ENCODE measurements at places on chromosomes 12 and 14. TPM values are rescaled to one million over a fixed set of nuclear protein-coding genes. Genes with fewer than 3 reads are reported as not detected.

DNA sequence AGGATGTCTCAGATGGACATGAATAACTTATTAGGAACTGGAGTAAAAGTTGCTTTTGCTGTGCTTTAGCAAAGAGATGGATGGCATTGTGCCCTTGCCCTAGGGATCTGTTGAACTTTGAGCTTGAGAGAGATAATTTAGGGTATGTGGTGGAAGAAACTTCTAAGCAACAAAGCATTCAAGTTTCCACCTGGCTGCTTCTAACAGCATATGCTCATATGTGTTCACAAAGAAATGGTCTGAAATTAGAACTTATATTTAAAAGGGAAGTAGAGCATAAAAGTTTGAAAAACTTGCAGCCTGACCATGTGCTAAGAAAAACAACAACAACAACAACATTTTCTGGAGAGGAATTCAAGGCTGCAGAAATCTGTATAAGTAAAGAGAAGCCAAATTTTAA, 7.9 kb upstream of the CPSF6 start:
- H3K4me3 ChIP-seq = no peak overlapping the region
- peak; percentile 28 for DNase-seq
- no peaks in the 10 kb centered on the region for H3K36me3 ChIP-seq
- H3K27ac ChIP-seq = no peak overlapping the region

DNA sequence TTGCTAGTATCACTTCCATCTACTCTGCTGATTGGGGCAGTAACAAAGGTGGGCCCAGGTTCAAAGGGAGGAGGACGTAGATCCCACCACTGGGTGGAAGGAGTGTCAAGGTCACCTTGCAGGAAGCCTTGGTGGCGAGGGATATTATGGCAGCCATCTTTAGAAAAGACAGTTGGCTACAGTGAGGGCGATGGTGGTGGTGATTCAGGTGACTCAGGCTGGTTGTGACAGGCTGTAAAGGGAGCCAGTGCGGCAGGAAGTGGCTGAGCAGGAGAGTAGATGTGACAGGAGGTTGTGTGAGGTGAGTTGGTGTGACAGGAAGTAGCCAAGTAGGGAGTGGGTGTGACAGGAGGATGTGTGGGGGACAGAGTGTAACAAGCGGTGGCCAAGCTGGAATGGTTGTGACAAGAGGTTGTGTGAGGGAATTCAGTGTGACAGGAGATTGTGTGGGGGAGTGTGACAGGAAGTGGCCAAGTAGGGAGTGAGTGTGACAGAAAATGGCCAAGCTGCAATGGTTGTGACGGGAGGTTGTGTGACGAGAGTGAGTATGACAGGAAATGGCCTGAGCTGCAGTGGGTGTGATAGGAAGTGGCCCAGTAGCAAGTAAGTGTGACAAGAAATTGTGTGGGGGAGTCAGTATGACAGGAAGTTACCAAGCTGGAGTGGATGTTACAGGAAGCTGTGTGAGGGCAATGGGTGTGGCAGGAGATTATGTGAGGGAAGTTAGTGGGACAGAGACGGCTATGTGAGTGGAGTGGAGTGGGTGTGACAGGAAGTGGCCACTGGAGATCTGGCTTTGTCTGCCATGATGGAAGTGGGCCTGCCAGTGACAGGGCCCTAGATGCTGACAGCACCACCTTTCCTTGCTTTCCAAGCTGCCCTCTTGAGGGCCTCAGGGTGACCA, 136.5 kb upstream of the MYL2 start:
- H3K27ac ChIP-seq = peak overlapping the region; percentile 97
- peaks cover 11% of the 10 kb centered on the region for H3K36me3 ChIP-seq
- H3K4me1 ChIP-seq = peaks cover 26% of the 10 kb centered on the region
- H3K4me3 ChIP-seq = peak overlapping the region; percentile 41

DNA sequence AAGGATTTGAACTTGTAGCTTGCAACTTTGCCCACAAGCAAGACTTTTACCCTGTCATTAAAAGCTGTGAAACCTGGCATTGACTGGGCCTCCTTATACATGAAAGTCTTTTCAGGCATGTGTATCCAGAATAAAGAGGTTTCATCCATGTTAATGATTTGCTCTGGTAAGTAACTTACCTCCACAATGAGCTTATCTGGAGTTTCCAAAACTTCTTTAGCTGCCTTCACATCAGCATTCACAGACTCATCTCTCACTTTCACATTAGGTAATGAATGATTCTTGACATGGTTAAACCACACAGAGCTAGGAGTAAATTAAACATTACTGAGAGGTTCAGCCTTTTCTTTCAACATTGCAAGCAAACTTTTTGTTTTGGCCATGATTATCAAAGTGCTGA, 234.4 kb upstream of the CLEC14A start:
- no peaks in the 10 kb centered on the region for H3K27me3 ChIP-seq
- no peak for DNase-seq
- H3K4me3 ChIP-seq = no peak overlapping the region

- no peak overlapping the region for H3K4me3 ChIP-seq
- H3K27me3 ChIP-seq = no peaks in the 10 kb centered on the region
- H3K27ac ChIP-seq = no peak overlapping the region
Observed at GRCh38 chr12:66269757-66270383, 32.4 kb upstream of the HELB start.

DNA sequence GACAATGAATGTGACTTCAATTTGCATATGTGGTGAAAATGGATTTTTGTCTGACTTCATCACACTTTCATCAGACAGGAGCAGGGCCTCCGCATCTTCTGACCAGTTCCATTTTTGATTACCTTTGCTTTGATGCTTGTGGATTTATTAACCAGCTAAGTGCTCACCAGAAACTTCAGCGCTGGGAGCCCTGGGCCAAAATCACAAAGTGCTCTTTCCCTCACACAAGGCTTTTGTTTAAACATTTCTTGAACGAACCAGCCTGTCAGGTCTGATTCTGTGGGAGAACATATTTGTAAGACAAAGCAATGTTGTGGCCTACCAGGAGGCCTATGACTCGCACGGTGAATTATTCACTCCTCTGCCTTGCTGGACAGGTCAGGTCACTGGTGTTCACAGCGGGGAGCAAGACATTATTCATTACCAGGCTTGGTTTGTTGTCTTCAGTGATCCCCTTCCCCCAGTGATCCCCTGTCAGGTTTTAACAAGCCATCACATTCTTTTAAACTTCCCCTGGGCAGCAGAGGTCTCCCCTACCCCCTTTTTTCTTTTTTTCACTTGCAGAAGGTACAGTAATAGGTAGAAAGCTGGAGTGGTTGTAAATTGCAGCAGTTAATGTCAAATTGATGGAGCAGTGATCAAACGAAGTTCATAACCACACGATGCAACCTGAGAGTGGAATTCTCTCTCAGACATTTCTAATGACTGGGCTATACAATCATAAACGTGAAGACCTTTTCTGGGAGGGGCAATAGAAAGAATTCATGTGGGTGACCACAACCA, 167.5 kb upstream of the PRICKLE1 start:
- H3K4me3 ChIP-seq = no peak overlapping the region
- no peaks in the 10 kb centered on the region for H3K27me3 ChIP-seq
- H3K27ac ChIP-seq = no peak overlapping the region

- DNase-seq = no peak
- H3K36me3 ChIP-seq = no peaks in the 10 kb centered on the region
- H3K4me3 ChIP-seq = no peak overlapping the region
- no peak overlapping the region for H3K27ac ChIP-seq
- no peaks in the 10 kb centered on the region for H3K4me1 ChIP-seq
- peaks cover 29% of the 10 kb centered on the region for H3K27me3 ChIP-seq
Observed at GRCh38 chr12:14836336-14837210, 6.8 kb downstream of the ART4 start.

DNA sequence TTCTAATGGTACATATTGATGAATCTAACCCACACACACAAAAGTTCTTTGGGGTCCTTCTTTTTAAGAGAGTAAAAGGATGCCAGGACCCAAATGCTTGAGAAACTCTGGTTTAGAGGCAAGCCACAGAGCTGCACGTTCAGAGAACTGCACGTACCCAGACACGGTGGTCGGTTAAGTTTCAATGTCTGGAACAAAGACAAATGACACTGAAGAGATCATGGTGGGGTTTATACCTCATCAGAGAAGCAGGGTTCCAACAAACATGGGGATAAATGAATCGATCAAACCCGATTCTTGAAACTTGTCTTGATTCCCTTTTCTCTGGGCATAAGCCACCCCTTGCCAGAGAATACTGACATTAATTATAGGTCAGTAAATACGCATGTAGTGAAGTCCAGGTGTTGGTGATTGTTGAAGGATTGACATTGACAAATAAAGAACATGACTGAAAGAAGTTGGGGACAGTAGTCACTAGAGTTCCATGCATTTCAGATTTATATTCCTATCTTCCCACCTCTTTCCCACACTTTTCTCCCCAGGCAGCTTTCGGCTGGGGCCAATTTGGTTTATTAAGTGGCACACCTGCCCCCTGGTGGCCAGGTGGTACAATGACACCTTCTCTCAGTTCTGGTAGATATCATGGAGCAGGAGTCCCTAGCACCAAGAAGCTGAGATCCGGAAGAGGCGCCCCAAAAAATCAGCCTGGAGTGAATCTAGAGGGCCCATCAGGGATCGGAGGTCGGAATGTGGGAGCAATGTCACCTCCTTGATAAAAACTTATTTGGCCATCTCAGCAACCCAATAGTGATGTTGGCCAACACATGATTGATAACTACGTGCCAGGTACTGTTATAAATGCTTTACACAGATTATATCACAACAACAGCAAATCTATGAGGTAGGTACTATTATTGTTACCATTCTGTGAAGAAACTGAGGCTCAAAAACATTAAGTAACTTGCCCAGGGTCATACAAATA, 17.8 kb upstream of the HDAC7 start:
- peaks cover 9% of the 10 kb centered on the region for H3K36me3 ChIP-seq
- peak; percentile 89 for DNase-seq
- H3K27me3 ChIP-seq = no peaks in the 10 kb centered on the region
- peak overlapping the region; percentile 17 for H3K27ac ChIP-seq
- no peak overlapping the region for H3K4me3 ChIP-seq

DNA sequence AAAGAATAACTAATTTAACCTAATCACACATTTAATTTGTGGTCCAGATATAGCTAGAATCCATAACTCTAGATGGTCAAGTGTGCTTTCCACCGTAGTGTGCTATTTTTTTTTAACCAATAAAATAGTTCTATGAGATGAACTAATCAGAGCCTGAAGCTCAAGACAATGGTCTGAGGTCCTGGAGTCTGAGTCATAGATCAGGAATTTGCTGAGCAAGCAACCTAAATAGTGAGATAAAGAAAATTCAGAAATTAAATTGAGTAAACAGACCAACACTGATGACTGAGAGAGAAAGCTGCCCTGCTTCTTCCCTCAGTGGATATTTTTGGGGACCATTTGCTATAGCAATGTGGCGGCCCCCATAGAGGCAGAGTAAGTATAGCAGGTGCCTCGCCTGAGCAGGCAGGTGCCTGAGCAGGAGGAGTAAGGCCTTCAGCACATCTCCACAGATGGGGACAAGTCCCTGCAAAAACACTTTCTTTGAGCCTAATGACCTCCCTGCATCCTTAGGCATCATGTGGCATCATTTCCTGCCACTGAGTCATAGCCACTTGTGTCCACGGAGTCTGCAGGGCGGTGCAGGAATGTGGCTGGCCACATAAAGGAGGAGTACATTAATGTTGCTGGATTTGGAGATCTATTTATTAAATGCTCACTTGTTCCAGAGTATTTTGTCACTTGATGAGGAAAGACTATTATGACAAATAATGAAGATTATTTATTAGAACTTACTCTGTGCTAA, 13.9 kb upstream of the CLEC4E start:
- H3K4me3 ChIP-seq = no peak overlapping the region
- DNase-seq = no peak
- H3K4me1 ChIP-seq = no peaks in the 10 kb centered on the region
- H3K27ac ChIP-seq = no peak overlapping the region
- H3K27me3 ChIP-seq = peaks cover 12% of the 10 kb centered on the region
- no peaks in the 10 kb centered on the region for H3K36me3 ChIP-seq

GRCh38 chr14:89351221-89351515, 65.9 kb downstream of the FOXN3 start:
- H3K36me3 ChIP-seq = peaks cover 45% of the 10 kb centered on the region
- H3K27ac ChIP-seq = peak overlapping the region; percentile 93
- DNase-seq = no peak

DNA sequence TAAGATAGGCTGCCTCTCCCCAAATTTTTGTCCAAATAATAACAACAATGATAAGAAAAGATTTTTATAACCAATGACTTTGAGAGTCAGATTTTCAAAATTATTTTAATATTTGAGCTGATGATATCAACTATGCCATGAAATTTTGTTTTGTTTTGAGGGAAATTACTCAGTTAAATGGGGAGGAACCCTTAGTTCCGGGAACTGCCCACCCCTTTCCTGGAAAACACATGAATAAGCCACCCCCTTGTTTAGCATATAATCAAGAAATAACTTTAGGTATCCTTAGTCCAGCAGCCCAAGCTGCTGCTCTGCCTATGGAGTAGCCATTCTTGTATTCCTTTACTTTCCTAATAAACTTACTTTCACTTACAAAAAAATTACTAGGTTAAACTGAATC, 61.4 kb downstream of the HMGA2 start:
- peaks cover 31% of the 10 kb centered on the region for H3K27me3 ChIP-seq
- no peak overlapping the region for H3K27ac ChIP-seq
- H3K4me3 ChIP-seq = no peak overlapping the region
- no peaks in the 10 kb centered on the region for H3K36me3 ChIP-seq
- no peak for DNase-seq

- no peak overlapping the region for H3K27ac ChIP-seq
- no peaks in the 10 kb centered on the region for H3K27me3 ChIP-seq
- DNase-seq = no peak
- H3K4me3 ChIP-seq = no peak overlapping the region
Observed at GRCh38 chr12:5264006-5264405, 167.9 kb upstream of the NTF3 start.

- peaks cover 1% of the 10 kb centered on the region for H3K27me3 ChIP-seq
- no peak for DNase-seq
- no peaks in the 10 kb centered on the region for H3K4me1 ChIP-seq
- no peak overlapping the region for H3K4me3 ChIP-seq
- H3K27ac ChIP-seq = no peak overlapping the region
- H3K36me3 ChIP-seq = no peaks in the 10 kb centered on the region
Observed at GRCh38 chr12:3216726-3217682, 139.8 kb downstream of the TSPAN9 start.

DNA sequence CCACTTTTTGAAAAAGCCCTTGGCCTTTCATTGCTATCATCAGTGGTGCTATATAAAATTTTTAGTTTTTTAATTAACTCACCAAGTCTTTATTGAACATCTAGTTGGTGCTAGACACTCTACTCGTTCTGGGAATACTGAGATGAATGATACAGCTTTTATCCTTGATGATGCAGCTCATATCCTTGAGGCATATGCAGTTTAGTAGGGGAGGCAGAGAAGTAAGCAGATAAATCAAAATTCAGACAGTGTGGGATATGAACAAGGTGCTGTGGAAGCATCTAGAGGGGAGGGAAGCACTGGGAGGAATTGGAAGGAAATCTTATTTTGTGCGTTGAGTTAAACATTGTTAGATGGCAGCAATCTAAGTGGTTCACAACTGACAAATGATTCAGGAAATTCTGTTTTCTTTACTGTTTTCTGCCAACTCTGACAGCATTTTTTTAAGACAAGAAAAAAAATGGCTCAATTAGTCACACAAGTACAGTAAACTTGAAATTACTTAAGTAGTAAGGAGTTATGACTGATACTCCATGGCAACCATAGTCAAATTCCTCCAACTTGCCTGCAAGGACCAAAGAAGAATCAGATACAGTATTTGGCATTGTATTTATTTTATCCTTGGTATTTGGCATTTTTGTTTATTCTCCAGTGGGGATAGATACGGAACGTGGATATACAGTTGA, 119.2 kb downstream of the TMTC2 start:
- peaks cover 2% of the 10 kb centered on the region for H3K27me3 ChIP-seq
- no peaks in the 10 kb centered on the region for H3K36me3 ChIP-seq
- no peak for DNase-seq
- H3K4me3 ChIP-seq = no peak overlapping the region

Gene FBRSL1
- 91.3 TPM for total RNA-seq

Gene XPOT
- total RNA-seq = 163 TPM

Gene KRT86
- total RNA-seq = 0.64 TPM

Gene VDR
- total RNA-seq = 267 TPM

Gene PTGDR
- 0.33 TPM for total RNA-seq

Gene COQ5
- 28.3 TPM for total RNA-seq

Gene P2RX7
- 6.2 TPM for total RNA-seq

Gene DPY19L2
- 0.61 TPM for total RNA-seq

Gene PTPRO
- total RNA-seq = 0.69 TPM

Measured in activated CD4-positive, alpha-beta T cell treated with anti-CD3 and anti-CD28 coated beads, Interleukin-2, amount 10 ng/mL, durations not matched to agents 24 days and 14 days (primary cell).